GM23338 (cell line): ENCODE measurements at places on chromosomes 7 and 10. TPM values are rescaled to one million over a fixed set of nuclear protein-coding genes. Genes with fewer than 3 reads are reported as not detected.

The FOXP2 gene
- total RNA-seq = 0.24 TPM in 1 of 2 replicates, not detected in the other

The VWDE gene
- 35.3 and 45.5 TPM in 2 replicates for total RNA-seq

The DDC gene
- total RNA-seq = not detected in 2 replicates

The CDH23 gene
- 4.3 and 6.2 TPM in 2 replicates for total RNA-seq

The NKX1-2 gene
- total RNA-seq = 37.0 and 39.4 TPM in 2 replicates

The TMEM72 gene
- not detected in 2 replicates for total RNA-seq

The PIK3CG gene
- not detected in 2 replicates for total RNA-seq

The CPED1 gene
- total RNA-seq = 0.17 and 0.23 TPM in 2 replicates

- H3K36me3 ChIP-seq = no peaks in the 10 kb centered on the region
- no peak overlapping the region for H3K27ac ChIP-seq
- no peak for DNase-seq
- no peak overlapping the region for H3K4me3 ChIP-seq
- no peaks in the 10 kb centered on the region for H3K27me3 ChIP-seq
Measured at GRCh38 chr10:8688881-8689280, 634.4 kb downstream of the GATA3 start.

DNA sequence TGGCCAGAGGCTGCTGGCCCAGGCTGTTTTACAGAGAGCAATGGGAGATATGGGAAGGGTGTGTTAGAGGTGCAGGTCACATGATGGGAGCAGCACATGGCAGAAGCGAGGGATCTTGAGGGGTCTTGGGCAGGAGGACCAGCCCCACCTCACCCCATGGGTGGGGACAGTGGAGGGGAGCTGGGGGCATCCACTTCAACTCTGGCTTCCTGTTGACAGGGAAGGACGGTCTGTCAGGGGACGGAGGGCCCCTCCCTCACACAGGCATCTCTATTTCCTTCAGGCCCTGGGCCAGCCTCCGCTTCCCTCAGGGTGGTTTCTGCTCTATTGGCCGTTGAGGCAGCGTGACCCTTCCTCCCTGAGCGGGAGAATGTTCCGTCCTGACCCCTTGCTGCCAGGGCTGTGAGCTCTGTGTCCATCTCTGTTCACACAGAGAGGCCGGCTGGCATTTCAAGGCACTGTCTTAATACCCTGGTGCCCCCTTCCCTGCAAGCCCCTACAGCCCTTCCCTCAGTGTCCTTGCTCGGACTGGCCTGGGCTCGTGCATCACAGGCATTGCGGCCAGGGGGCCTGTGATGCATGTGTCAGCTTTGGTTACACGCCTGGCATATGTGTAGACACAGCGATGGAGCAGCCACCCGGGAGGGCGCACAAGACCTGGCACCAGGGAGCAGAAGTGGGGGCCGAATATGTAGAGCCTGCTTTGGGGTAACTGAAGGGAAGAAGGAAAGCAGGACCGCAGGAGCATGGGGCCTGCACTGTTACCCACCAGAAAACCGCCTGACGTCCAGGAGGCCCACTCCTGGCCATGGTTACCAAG is 31.8 kb downstream of the RAMP3 start:
- H3K27ac ChIP-seq = no peak overlapping the region
- H3K36me3 ChIP-seq = no peaks in the 10 kb centered on the region
- no peak overlapping the region for H3K4me3 ChIP-seq
- no peaks in the 10 kb centered on the region for H3K4me1 ChIP-seq
- no peaks in the 10 kb centered on the region for H3K27me3 ChIP-seq

DNA sequence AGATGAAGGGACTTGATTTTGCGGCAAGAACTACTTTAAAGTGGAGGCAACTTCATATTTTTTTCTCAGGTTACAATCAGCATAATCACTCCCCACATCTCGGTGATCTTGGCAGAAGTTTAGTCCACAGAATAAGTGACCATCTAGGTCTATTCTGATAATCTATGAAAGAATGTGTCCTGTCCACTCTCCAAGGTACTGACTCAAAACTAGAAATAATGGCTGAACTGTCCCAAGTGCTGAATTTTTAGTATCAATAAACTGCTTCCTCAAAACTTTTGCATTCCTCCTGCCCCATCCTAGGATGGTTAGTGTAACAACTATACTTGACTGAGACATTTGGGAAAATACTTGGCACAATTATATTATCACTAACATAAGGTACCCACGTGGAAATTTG is 10.9 kb upstream of the CHRM2 start:
- peak; percentile 48 for DNase-seq
- no peaks in the 10 kb centered on the region for H3K36me3 ChIP-seq
- H3K4me1 ChIP-seq = peaks cover 8% of the 10 kb centered on the region; the same call in 1 of the 2 replicates
- H3K4me3 ChIP-seq = no peak overlapping the region

DNA sequence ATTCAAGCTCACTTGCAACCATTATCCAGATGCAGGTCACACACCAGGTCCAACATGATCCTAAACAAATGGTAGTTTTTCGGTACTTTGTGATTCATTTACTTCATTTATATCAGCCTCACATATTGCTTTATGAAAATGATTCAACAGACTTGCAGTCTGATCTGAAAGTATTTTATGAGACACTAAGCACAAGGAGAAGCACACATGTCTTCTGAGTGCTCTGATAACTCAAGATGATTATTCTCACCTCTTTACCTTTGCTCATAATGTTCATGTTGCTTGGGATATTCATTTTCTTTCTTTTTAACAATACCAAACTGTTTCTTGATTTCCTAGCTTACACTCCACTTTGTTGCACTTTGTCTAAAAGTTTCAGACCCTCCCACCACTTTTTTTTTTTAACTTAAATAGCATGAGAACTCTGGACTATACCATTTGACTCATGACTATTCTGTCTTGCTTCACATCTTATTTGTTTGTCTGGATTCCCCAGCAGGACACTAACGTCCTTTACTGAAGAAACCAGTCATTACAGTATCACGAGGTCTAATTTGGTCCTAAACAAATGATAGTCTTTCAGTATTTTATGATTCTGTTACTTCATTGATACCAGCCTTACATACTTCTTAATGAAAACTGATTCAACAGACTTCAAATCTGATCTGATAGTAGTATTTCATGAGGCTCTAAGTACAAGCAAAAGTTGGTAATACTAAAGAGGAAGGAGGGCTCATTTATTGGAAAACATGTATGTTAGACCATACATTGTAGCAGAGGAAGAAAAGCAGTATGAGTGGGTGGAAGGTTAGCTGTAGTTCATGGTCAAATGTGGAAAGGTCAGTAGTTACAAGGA is 171.8 kb upstream of the AHR start:
- H3K27ac ChIP-seq = no peak overlapping the region
- no peak overlapping the region for H3K4me3 ChIP-seq
- H3K36me3 ChIP-seq = no peaks in the 10 kb centered on the region
- H3K4me1 ChIP-seq = peaks cover 10% of the 10 kb centered on the region; the same call in 1 of the 2 replicates
- no peaks in the 10 kb centered on the region for H3K27me3 ChIP-seq

DNA sequence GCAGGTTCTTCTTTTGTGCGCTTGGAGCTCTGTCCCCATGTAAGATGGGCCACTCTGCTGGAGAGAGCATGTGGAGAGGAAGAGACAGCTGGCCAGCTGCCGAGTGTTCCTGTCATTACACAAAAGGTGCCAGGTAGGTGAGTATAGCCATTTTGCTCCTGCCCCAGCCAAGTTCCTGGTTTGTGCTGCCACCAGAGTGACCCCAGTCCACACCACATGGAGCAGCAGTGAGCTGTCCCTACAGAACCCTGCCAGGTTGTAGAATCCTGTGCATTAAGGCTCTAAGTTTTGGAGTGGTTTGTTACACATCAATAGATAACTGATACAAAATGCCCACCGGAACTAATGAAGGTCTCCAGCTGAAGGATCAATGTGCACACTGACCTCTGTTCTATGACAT is 84.6 kb upstream of the GHITM start:
- H3K4me3 ChIP-seq = no peak overlapping the region
- H3K27ac ChIP-seq = no peak overlapping the region
- no peaks in the 10 kb centered on the region for H3K27me3 ChIP-seq
- DNase-seq = peak; percentile 33

DNA sequence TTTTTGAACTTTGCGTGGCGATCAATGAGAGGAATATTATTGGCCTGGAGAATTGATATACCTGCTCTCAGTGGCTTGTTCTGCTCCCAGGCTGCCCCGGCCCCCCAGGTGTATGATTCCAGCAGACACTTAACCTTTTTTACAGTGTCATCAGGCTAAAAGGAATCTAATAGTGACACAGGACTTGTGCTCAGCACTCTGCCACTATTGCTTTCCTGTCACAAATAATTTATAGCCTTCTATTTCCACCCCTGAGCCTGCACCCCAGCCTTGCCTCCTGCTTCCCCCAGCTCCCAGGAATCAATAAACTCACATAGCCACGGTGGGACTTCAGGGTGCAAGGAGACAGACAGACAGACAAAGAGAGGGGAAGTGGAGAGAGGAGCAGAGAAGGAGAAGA is 28.3 kb downstream of the PAX2 start:
- no peak overlapping the region for H3K27ac ChIP-seq
- peaks cover 8% of the 10 kb centered on the region for H3K4me1 ChIP-seq
- no peaks in the 10 kb centered on the region for H3K36me3 ChIP-seq
- no peaks in the 10 kb centered on the region for H3K27me3 ChIP-seq

- no peak overlapping the region for H3K27ac ChIP-seq
- no peak overlapping the region for H3K4me3 ChIP-seq
- DNase-seq = no peak
- H3K36me3 ChIP-seq = no peaks in the 10 kb centered on the region; the same call in 1 of the 2 replicates
Measured at GRCh38 chr7:158112571-158113320, 474.9 kb downstream of the PTPRN2 start.

DNA sequence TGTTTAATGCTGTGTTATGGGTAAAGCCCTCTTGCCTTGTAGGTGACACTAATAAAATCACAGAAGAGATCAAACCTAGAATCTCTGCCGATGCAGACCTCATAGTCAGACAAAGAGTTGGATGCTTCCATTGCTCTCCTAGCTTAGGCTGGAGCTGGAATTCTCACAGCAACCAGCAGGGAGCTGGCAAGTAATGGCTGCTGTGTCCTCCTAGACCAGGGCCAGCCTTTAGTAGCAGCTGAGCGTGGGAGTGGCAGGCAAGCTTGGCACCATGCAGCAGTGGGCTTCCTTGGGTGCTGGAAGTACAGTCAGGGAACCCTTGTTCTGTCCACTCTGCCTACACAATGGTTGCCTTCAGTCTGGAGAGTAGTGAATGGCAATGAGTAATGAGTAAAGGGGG is 598.3 kb upstream of the GALNT17 start:
- H3K36me3 ChIP-seq = no peaks in the 10 kb centered on the region
- H3K27me3 ChIP-seq = no peaks in the 10 kb centered on the region
- no peaks in the 10 kb centered on the region for H3K4me1 ChIP-seq

GRCh38 chr10:112605063-112605462 is 158.0 kb downstream of the VTI1A start:
- no peak overlapping the region for H3K27ac ChIP-seq
- H3K4me3 ChIP-seq = no peak overlapping the region
- no peaks in the 10 kb centered on the region for H3K27me3 ChIP-seq
- peaks cover 6% of the 10 kb centered on the region; the same call in 1 of the 2 replicates for H3K4me1 ChIP-seq
- H3K36me3 ChIP-seq = no peaks in the 10 kb centered on the region

DNA sequence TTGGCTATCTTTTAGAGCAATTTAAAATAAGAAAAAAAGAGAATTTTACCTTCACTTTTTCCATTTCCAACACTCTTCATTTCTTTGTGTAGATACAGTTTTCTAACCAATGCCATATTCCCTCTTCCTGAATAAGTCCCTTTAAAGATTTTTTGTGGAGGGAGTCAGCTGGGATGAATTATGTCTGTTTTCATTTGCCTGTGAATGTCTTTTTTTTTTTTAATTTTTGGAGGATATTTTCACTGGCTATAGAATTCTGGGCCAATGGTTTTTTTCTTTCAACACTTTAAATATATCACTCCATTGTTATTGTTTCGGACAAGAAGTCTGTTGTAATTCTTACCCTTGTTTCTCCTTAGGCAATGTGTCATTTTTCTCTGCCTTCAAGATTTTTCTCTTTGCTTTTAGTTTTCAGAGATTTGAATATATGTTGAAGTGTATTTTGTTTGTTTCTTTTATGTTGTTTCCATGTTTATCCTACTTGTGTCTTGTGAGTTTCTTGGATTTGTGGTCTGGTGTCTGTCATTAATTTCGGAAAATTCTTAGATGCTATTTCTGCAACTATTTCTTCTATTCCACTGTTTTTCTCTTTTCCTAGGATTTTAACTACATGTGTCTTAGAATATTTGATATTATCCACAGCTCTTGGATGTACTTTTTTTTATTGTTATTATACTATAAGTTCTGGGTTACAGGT is 20.0 kb upstream of the CXCL12 start:
- no peak for DNase-seq
- H3K4me1 ChIP-seq = peaks cover 17% of the 10 kb centered on the region
- no peak overlapping the region for H3K27ac ChIP-seq
- H3K27me3 ChIP-seq = no peaks in the 10 kb centered on the region
- H3K4me3 ChIP-seq = no peak overlapping the region

DNA sequence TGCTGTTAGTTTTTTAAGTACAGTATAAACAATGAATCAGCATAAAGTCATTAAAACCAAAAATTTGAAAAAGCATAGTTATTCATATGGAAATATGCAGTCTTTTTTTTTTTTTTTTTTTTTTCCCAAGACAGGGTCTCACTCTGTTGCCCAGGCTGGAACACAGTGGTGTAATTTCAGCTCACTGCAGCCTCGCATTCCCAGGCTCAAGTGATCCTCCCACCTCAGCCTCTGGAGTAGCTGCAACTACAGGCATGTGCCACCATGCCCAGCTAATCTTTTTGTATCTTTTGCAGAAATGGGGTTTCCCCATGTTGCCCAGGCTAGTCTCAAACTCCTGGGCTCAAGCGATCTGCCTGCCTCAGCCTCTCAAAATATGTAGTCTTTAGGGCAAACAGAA is 182.0 kb downstream of the SEMA3E start:
- H3K4me3 ChIP-seq = no peak overlapping the region
- DNase-seq = peak; percentile 51
- no peaks in the 10 kb centered on the region for H3K27me3 ChIP-seq
